ENCODE measurements at places on chromosomes 6 and 20.

DNA sequence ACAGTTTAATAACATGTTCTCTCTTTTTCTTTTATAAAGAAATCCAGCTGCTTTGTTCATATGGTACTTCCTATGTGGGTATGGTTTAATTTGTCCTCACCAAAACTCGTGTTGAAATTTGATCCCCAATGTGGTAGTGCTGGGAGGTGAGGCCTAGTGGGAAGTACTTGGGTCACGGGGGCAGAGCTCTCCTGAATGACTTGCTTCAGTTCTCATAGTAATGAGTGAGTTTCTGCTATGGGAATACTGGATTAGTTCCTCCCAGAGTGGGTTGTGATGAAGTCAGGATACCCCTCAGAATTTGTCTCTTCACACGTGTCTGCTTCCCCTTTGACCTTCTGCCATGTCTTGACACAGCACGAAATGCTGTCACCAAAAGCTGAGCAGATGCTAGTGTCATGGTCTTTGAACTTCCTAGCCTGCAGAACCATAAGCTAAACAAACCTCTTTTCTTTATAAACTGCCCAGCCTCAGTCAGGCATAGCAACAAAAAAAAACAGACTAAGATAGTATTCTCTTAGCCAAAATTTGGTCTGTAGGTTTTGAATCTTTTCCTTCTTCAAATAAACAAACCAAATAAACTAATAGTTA is 87.8 kb upstream of the HS3ST5 start:
- no peak for DNase-seq

GRCh38 chr6:11224252-11224965 is 8.1 kb downstream of the NEDD9 start:
- DNase-seq, result no peak

DNA sequence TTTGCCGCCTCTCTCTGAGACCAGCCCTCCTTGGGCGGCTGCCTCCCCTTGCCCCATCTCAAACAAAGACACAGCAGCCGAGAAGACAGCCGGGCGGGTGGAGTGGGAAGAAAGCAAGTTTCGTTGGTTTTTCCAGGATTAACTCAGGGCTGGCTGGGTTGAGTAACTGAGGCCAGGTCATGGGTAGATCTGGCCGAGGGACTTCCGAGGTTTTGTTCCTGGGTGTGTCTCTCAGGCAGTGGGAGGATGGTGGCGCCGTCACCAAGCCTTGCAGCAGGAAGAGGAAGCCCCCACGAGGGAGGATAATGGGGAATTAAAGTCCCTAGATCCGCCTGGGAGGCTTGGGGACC is 167.2 kb downstream of the TTLL2 start:
- no peak for DNase-seq

DNA sequence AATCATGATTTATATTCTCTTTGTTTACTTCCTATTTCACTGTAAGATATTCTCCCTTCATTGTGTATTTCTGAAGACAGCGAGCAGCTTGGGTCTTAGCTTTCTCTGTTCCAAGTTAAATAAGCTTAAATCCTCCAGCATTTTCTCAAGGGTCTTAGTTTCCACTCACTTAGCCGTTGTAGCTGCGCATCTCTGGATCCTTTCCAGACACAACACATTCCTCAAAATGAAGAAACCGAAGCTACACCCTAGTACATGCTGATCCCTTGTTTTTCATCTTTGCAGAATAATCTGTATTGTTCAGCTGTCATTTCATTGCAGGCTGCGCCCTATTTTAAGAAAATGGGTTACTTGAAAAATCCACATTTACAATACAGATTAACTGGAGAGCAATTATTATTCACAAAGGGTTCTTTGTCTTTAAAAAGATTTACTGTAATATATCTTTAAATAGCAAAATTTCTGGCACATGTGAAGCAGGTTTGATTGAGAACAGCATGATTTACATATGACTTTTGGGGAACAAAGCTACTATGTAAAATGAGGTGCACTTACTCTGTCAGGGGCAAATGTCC is 375.8 kb downstream of the QKI start:
- no peak for DNase-seq

DNA sequence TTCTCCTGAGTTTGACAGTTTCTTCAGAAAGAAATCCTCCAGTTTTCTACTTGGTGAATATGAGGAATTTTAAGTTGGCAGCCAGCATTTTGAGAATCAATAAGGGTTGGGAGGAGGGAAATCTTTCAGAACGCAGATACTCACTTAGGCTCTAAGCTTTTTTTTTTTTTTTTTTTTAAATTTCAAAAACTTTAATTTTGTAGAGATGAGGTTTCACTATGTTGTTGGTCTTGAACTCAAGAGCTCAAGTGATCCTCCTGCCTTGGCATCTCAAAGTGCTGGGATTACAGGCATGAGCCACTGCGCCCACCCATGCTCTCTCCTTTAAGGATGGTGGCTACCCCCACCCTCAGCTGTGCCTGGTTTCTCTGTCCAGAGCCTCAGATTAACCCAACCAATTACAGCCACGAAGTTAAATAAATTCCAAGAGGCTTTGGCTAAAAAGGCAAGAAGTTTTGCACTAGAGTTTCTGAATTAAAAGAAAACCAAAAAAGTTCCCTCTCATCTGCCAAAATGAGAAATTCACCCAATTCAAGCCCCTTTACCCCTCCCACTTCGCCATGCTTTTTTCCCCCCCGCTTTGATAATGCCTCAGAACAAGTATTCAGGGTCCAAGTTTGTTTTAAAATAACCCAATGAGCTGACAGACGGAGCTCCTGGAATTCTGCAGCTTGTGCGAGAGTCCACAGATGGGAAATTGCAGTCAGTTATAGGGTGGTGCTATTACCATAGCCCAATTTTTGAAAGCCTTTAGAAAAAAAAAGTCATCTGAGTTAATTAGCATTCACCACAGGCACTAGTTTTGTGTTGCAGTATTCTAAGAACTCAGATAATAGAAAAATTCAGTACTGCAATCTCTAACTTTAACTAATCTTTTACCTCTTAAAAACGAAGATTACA is 94.3 kb upstream of the BEND3 start:
- no peak for DNase-seq

GRCh38 chr6:133806382-133807140 is 82.4 kb upstream of the TCF21 start:
- DNase-seq, result no peak
